ENCODE measurements at places on chromosomes 3 and 15. TPM values are rescaled to one million over a fixed set of nuclear protein-coding genes. Genes with fewer than 3 reads are reported as not detected.

- no peak overlapping the region for H3K27ac ChIP-seq
- no peak overlapping the region for H3K4me3 ChIP-seq
- no peaks in the 10 kb centered on the region for H3K4me1 ChIP-seq
Measured at GRCh38 chr15:79352206-79352605, 41.3 kb downstream of the TMED3 start.

The FGD5 gene
- total RNA-seq, result 12.2 TPM

DNA sequence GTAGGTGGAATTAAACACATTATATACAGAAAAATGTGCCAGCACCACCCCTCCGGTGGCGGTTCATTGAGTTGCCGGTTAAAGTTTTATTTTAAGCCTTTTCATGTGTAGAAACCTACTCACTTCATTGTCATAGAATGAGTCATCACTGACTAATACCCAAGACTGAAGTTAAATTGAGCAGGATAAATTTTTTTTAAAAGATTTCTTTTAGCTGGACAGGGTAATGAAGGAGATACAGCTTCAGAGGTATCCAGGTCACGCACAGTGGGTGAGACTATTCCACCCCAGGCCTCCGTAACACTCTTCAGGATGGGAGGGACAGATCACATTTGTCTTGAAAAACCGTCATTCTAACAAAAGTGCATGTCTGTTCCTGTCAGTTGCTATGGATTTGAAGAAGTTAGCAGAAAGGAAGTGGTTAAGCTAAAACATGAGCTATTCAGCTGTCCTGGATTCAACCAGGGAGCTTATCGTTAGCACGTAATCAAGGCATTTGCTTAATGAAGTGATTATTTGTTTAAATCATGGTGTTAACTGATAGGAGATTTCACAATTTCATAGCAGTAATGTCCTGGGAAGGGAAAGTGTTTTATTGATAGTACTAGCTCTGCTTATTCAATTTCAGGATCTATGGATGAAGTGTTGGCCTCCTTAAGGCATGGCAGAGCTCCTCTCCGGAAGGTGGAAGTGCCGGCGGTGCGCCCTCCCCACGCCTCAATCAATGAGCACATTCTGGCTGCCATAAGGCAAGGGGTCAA, 23.4 kb downstream of the WHAMM start:
- no peaks in the 10 kb centered on the region for H3K27me3 ChIP-seq
- H3K4me3 ChIP-seq, result no peak overlapping the region
- H3K27ac ChIP-seq, result no peak overlapping the region
- no peaks in the 10 kb centered on the region for H3K4me1 ChIP-seq
- no peak for DNase-seq
- H3K36me3 ChIP-seq, result peaks cover 11% of the 10 kb centered on the region

The LARP6 gene
- 22.4 TPM for total RNA-seq

- DNase-seq, result no peak
- no peak overlapping the region for H3K27ac ChIP-seq
- H3K4me3 ChIP-seq, result no peak overlapping the region
- no peaks in the 10 kb centered on the region for H3K4me1 ChIP-seq
Measured at GRCh38 chr3:39109086-39109485, 1.6 kb downstream of the TTC21A start.

The FES gene
- 14.4 TPM for total RNA-seq

GRCh38 chr15:78130466-78131294, 565 bp downstream of the CIB2 start:
- H3K27ac ChIP-seq, result no peak overlapping the region
- H3K36me3 ChIP-seq, result no peaks in the 10 kb centered on the region
- peaks cover 20% of the 10 kb centered on the region for H3K4me1 ChIP-seq
- peak overlapping the region; percentile 86 for H3K4me3 ChIP-seq

GRCh38 chr3:72310419-72311380, 525.8 kb upstream of the PROK2 start:
- DNase-seq, result no peak
- H3K27ac ChIP-seq, result no peak overlapping the region
- H3K36me3 ChIP-seq, result no peaks in the 10 kb centered on the region
- H3K4me3 ChIP-seq, result no peak overlapping the region
- 0 out of 2 replicates have a peak, but pooled peaks cover 4% of the 10 kb centered on the region for H3K4me1 ChIP-seq

The FBXW12 gene
- total RNA-seq, result not detected

Measured in GM23338 (cell line).